B cell (primary cell): ENCODE measurements at places on chromosomes 2 and 18. TPM values are rescaled to one million over a fixed set of nuclear protein-coding genes. Genes with fewer than 3 reads are reported as not detected.

GRCh38 chr18:54112356-54112755, 112.1 kb downstream of the MBD2 start:
- no peak for DNase-seq
- H3K27ac ChIP-seq: no peak overlapping the region
- H3K27me3 ChIP-seq: peaks cover 5% of the 10 kb centered on the region
- no peak overlapping the region for H3K4me3 ChIP-seq

Gene SLC4A1AP
- total RNA-seq: 23.1 and 25.6 TPM in 2 replicates

Gene MEP1B
- not detected in 2 replicates for total RNA-seq

- DNase-seq: no peak
- H3K4me1 ChIP-seq: no peaks in the 10 kb centered on the region
- H3K36me3 ChIP-seq: no peaks in the 10 kb centered on the region
- H3K27me3 ChIP-seq: no peaks in the 10 kb centered on the region
These were observed 115.7 kb downstream of the MYCN start for GRCh38 chr2:16055848-16056580.

DNA sequence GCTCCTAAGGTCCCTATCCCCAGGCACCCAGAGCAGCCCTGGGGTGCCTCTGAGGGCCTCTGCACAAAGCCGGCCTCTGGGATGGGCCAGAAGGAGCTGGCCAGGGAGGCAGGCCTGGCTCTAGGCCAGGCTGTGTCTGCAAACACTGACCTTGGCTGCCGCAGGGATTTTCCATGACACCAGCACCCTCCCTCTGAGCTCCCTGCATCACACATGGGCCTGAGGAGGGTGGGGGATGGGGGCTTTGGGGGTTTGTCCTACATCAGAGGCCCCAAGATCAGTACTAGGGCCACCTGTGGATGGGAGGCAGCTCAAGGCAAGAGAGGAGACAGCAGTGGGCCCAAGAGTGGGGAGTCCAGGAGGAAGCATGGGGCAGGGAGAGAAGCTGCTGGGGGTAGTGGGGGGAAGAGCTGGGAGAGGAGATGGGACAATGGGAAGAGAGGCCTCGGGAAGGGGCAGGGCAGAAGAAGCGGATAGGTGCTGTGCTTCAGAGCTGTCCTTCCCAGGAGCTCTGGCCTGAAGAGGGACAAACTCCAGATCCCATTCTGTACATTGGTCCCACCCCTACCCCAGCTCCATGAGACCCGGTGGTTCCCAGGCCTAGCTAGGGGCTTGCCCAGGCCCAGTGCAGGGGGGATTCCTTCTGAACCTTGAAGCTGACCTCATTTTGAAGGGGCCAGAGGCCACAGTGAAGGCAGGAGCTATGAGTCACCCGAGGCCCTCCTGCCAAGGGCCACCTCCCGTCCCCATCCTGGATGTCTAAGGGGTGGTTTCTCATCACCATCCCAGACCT, 28.0 kb downstream of the KCNK3 start:
- DNase-seq: no peak
- H3K4me3 ChIP-seq: no peak overlapping the region
- H3K4me1 ChIP-seq: no peaks in the 10 kb centered on the region

DNA sequence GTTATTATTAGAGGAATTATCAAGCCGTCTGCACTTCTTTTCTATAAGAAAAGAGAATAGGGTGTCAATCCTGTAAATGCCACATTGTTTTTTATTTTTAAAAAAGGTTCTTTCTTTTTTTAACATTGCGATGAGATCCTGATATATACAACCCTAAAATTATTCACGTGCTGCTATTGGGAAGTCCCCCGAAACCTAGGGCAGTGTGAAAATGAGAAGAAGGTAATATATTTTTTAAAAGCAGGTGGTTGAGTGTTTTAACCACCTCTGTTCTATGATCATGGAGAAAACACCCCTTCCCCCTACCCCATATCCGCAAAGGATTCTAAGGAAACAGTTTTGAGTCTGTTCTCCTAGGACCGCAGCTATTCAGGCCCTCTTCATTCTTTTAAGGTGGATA, 94.5 kb upstream of the KLHL14 start:
- no peaks in the 10 kb centered on the region for H3K27me3 ChIP-seq
- H3K36me3 ChIP-seq: no peaks in the 10 kb centered on the region
- H3K4me3 ChIP-seq: peak overlapping the region; percentile 23
- peak overlapping the region; percentile 90 for H3K27ac ChIP-seq

- H3K27ac ChIP-seq: no peak overlapping the region
- H3K4me3 ChIP-seq: no peak overlapping the region
- H3K36me3 ChIP-seq: no peaks in the 10 kb centered on the region
- H3K4me1 ChIP-seq: no peaks in the 10 kb centered on the region
These were observed 36.5 kb downstream of the MYO3B start for GRCh38 chr2:170214309-170214948.

Gene SIX3
- not detected in 2 replicates for total RNA-seq

- peaks cover 5% of the 10 kb centered on the region for H3K27me3 ChIP-seq
- no peak overlapping the region for H3K27ac ChIP-seq
- no peak overlapping the region for H3K4me3 ChIP-seq
- peaks cover 6% of the 10 kb centered on the region for H3K4me1 ChIP-seq
These were observed 100.5 kb downstream of the INHBB start for GRCh38 chr2:120446236-120447126.

Gene STK25
- 183 TPM in 2 replicates for total RNA-seq

Gene RNF144A
- total RNA-seq: 1.6 and 2.5 TPM in 2 replicates

Gene ZNF514
- total RNA-seq: 37.0 and 38.7 TPM in 2 replicates

- H3K4me1 ChIP-seq: no peaks in the 10 kb centered on the region
- H3K27ac ChIP-seq: no peak overlapping the region
- no peaks in the 10 kb centered on the region for H3K27me3 ChIP-seq
- no peak overlapping the region for H3K4me3 ChIP-seq
These were observed 761.8 kb upstream of the ACVR2A start for GRCh38 chr2:147082850-147083522.

DNA sequence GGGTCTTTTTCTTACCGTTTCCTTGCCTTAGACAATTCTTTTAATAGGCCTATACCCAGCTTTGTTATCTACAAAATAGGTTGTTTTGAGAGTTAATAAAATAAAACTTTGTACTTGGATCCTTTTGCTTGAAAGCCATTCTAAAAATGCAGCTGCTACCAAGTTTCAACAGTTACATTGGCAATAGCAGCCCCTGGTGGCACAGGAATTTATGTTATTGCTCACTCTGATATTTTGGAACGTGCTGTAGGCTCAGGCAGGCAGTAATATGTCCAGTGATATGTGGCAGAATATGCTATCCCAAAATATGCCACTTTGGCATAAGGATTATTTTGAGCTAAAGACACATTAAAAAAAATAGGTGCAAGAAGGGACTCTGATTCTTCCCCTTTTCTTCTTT, 6.7 kb upstream of the COMMD1 start:
- H3K36me3 ChIP-seq: no peaks in the 10 kb centered on the region
- no peak overlapping the region for H3K4me3 ChIP-seq
- DNase-seq: no peak
- no peak overlapping the region for H3K27ac ChIP-seq
- H3K4me1 ChIP-seq: no peaks in the 10 kb centered on the region
